ENCODE measurements at places on chromosomes 1 and 21. TPM values are rescaled to one million over a fixed set of nuclear protein-coding genes. Genes with fewer than 3 reads are reported as not detected.

- no peak for DNase-seq
Observed at GRCh38 chr1:115726161-115726560, 42.4 kb downstream of the CASQ2 start.

- no peak for DNase-seq
Observed at GRCh38 chr1:208387908-208388811, 144.0 kb upstream of the PLXNA2 start.

Gene SNX7
- 31.8 TPM for total RNA-seq

DNA sequence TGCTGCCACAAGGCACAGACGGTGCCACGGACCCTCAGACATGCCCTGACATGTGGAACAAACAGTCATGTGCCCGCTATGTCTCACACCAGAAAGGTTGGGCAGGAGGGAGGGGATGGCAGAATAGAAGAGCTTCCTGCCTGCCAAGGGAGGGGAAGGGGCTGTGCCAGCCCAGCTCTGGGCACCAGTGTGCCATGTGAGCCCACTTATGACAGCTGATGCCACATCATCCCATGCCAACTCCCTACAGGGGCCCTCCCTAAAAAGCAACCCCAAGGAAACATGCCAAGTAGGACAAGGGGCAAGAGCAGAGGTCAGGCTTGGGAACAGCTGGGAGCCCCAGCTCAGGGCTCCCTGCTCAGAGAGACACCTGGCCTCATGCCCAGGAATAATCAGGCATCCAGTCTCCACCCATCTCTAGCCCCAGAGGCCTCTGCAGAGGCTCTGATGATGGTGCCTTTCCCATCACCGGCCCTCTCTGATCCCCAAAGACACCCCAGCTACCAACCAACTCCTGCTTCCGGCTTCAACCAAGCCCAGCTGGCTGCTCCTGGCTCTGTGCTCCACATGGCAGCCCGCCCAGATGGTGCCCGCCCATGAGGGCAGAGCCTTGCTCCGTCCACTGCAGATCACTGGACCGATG is 10.3 kb downstream of the ADGRB2 start:
- DNase-seq = no peak

DNA sequence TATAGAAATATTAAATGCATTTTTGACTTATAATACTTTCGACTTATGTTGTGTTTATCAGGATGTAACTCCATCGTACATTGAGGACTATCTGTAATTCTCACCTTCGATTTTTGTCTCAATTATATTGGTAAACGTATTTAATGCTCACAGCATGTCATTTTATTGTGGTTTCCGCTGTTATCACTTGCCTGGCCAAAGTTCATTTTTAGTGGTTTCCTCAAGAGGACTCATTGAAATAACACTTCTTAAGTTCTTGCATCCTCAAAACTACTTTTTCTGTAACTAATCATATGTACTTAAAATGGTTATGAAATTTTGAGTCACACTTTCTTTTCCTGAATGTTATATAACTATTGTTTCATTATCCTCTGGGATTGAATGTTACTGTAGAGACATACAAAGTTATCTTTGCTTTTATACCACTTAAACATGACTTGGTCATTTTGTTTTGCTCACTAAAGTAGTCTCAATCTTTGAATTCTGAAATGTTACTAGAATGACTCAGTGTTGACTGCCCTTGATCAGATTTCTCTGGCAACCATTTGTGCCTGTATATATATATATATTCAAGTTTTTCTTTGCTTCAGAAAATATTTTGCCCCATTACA is 289.6 kb upstream of the PROX1 start:
- no peak for DNase-seq

- no peak for DNase-seq
Observed at GRCh38 chr1:233015965-233016364, 65.6 kb downstream of the NTPCR start.

GRCh38 chr1:67893126-67893495 is 59.8 kb upstream of the GNG12 start:
- DNase-seq = no peak

Gene CELSR2
- total RNA-seq = 13.4 TPM

GRCh38 chr1:17120481-17120877 is 1.2 kb upstream of the PADI2 start:
- DNase-seq = no peak

DNA sequence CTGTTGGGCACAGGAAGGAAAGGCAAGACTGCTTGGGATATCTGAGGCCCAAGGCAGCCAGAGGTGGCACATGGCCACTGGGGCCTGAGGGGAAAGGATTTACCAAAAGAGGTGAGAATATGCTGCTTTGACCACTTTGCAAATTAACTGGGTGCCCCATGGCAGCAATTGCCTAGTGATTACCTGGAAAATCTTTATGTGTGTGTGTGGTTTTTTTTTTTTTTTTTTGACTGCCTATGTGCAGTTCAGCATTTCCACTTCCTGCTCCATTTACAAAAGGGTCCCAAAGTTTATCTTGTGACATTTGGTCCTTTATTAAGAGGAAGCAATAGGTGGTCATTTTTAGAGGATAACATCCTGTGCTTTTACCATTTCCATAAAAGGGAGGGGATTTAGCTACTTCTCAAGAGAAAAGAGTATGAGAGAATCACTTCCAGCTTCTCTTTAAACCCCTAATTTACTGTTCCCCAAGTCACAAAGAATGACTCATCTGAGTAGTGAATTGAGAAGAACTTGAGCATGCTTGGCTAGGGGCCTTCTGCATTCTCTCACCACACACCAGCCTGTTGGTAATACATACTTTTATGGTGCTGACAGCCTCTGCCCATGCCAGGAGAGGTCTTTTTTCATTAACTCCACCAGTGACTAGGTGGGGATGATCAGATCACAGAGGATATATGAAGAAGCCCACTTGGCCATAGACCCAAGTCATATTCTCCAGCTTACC is 52.1 kb downstream of the SYDE2 start:
- DNase-seq = no peak

Gene FAM167B
- 1.5 TPM for total RNA-seq

GRCh38 chr1:81554108-81554507 is 246.6 kb upstream of the ADGRL2 start:
- DNase-seq = no peak

DNA sequence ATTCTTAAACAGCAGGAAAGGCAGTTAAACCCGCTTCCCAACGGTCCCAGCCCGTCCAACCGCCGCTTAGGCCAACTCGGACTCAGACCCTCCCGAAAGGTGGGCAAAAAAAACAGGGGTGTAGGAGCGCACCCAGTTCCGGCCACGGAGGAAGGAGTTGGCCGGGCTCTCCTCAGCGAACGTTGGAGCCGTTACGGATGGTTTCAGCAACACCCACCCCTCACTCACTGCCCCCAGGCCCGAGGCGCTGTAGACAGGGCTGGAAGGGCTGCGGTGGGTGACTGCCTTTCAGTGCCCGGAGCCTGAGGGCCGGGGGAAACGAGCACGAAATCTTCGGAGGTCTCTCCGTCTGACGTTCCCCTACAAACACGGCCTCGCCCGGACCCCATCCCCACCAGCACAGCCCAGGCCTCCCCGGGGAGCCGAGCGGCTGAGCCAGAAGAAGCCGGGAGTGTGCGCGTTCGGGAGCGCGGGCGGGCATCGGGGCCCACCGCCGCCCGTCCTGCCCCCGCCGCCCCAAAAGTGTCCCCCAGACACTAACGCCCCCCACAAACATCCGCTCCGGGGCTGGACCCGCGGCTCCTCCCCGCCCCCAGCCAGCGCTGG is 1.3 kb downstream of the KDM5B start:
- no peak for DNase-seq

GRCh38 chr1:38004284-38005108 is 818 bp downstream of the FHL3 start:
- no peak for DNase-seq

DNA sequence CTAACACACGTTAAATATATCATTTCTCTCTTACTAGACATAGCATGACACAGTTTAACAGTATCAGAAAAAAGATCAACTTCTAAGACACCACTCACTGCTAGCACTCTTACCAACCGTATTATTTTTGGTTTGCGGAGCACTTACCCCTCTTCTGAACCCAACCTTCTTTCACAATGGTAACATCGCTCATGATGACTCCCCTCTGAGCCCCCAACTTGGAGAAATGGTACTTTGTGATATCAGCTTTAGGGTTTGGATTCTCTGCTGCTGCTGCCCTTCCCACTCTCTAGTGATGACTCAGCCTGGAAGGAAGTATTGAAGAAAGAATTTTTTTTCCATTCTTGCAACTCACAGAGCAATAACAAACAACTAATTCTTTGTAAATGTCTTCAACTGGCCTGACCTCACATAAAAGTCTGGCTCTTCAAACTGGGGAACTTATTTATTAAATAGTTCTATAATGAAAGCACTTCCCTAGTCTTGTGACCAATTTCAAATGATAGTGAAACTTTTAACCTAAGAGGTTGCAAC is 7.0 kb downstream of the AKT3 start:
- no peak for DNase-seq

DNA sequence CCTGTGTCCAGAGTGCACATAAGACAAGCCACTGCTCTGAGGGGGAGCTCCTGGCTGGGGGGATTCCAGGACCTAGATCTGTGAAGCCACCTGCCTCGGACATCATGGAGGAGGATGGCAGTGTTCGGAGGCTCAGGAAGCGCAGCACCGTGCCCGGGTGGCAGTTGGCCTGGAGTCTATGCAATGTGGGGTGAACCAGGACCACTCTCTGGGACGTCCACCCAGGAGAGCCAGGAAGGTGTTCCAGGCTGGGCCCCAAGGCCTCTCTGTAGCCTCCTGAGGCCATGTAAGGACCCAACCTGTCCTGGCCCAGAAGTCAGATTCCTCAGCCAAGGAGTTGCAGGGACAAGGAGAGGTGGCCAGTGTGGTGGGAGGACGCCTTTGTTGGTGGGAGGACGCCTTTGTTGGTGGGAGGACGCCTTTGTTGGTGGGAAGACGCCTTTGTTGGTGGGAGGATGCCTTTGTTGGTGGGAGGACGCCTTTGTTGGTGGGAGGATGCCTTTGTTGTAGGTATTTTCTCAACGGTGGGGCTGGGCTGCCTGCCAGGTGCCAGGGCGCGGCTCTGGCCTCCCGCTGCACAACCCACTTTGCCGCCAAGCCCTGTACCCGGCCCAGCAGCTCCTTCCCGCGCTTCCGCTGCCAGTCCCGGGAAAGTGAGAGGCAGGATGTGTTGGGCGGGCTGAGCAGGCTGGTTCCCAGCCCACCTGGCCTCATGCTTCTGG is 30.6 kb upstream of the BMP8B start:
- DNase-seq = no peak

Gene TMEM81
- 1.9 TPM for total RNA-seq

DNA sequence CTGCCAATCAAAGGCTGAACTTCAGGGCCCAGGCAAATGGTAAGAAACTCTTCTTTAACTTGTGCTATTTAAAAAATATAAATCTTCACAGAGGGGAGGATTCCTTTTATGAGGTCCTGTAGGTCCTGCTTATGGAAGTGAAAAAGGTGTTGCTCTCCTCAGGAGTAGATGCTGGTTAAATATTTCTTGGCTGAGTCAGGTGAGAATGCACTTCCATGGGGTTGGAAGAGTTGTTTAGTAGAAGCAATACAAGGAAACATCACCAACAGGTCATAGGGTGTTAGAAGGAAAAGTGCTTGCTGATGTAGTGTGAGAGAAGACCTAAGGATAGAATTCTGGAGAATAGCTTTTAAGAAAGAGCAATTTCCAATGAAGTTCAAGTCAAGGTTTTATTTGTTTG is 42.2 kb upstream of the ATP1A1 start:
- no peak for DNase-seq

- no peak for DNase-seq
Observed at GRCh38 chr1:153119491-153119971, 6.2 kb upstream of the SPRR2F start.

GRCh38 chr1:84037758-84038611 is 39.1 kb upstream of the TTLL7 start:
- no peak for DNase-seq

GRCh38 chr1:151967091-151967490 is 26.6 kb downstream of the S100A10 start:
- DNase-seq = no peak

- DNase-seq = no peak
Observed at GRCh38 chr1:62068978-62069377, 125.7 kb upstream of the L1TD1 start.

GRCh38 chr1:9730096-9730901 is 78.8 kb downstream of the PIK3CD start:
- no peak for DNase-seq

DNA sequence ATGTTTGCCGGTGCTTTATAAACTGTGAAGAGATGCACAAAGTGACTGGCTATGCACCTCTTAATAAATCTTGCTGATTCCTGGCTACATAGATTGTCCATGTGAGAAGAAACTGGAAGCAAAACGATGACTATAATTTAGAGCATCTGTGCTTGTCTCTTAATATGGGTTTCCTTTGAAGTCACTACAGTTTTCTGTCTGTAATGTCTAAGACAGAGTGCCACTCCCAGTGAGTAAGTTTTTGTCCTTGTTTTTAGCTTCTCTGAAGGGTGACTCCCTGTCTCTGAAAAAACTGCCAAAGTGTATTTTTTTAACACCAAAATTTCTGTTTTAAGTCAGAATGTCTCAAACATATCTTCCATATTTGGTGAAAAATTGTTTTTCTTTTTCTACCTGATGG is 175.1 kb downstream of the FASLG start:
- no peak for DNase-seq

DNA sequence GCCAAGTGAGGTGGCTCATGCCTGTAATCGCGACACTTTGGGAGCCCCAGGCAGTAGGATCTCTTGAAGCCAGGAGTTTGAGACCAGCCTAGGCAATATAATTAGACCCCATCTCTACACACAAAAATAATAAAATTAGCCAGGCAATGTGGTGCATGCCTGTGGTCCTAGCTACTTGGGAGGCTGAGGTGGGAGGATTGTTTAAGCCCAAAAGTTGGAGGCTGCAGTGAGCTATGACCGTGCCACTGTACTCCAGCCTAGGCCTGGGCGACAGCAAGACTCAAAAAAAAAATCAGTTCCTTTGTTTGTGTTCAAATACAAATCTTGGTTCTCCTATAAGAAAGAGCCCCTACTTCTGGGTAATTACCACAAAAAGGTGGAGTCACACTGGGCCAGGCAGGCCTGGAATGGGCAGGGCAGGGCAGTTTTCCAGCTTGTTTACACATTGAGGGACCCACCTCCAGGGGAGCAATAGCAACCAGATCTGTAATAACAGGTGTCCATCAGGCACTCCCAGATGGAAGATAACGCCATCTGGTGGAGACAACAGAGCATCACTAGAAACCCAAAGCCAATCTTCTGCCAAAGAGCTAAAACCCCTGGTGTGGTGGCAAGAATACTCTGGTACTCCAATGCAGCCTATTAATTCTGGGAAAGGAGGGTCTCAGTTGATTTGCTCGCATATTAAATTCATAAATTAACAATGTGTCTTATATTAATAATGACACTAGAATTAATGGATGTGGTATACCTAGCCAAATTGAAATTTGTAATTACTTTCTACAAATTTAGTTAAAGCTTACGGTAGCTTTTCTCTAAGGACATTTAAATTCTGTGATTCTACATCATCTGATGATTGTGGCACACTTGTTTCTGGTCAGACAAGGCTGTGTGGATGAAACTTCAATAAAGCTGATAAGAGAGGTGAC is 13.2 kb downstream of the PPP1R15B start:
- no peak for DNase-seq
